ENCODE measurements at places on chromosomes 13 and 19. TPM values are rescaled to one million over a fixed set of nuclear protein-coding genes. Genes with fewer than 3 reads are reported as not detected.

RETN gene
- not detected for total RNA-seq

GRCh38 chr13:31485183-31485582, 254.1 kb upstream of the RXFP2 start:
- DNase-seq = no peak

DNA sequence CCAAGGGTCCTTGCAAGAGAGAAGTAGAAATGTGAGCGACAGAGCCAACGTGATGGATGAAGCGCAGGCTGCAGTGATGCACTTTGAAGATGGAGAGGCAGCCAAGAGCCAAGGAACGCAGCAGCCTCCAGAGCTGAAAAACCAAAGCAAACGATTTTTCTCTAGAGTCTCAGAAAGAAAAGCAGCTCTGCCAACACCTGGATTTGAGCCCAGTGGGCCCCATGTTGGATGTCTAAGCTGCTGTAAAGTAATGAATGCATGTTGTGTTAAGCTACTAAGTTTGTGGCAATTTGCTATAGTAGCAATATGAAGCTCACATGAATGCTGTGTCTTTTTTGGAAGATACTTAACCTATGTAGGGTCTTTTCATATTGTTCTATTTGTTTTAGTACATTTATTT, 894.3 kb downstream of the EFNB2 start:
- no peak for DNase-seq

DNA sequence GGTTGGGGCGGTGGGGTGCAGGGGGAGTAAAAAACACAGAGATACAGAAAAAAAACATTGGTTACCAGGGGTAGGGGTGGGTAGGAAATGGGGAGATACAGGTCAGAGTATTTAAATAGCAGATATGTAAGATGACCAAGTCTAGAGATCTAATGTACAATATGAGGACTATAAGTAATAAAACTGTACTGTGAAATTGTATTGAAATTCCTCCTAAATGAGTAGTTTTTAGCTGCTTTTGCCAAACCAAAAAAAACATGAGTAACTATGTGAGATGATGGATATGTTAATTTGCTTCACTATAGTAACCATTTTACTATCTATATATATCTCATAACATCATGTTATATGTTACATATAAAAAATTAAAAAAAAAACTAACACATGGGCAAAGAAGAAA, 29.6 kb downstream of the VWA8 start:
- no peak for DNase-seq

- DNase-seq = no peak
Measured at GRCh38 chr13:106182404-106182803, 353.1 kb downstream of the EFNB2 start.

DNA sequence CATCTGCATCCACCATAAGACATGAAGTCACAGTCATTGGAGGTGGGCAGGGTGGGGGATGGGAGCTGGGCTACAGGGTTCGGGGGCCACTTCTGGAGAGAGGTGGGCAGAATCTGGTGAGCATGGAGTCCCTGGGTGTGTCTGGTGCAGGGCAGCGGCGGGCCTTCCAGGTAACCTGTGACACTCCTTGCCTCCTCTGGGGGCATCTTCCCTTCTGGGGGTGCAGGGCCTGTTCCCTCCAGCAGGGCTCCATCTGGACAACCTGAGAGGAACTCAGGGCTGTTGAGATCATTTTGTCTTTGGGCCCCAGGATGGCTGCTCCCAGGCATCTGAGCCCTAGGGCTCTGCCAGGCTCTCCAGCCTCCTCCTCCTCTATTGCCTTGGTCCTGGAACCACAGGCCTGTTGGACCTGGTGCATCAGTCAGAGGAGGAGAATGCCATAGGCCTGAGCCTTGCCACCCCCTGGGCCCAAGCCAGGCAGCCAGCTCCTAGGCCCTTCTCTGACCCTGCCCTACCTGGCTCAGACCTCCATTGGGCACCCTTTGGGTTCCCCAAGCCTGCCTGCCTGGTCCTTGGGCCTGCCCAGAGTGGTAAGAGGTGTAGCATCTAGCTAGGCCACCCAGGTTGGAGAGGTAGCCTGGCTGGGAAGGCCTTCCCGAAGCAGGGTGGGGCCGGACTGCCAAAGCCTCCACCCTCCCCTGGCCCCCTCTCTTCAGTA, 13.4 kb downstream of the LYL1 start:
- peak; percentile 82 for DNase-seq

DNA sequence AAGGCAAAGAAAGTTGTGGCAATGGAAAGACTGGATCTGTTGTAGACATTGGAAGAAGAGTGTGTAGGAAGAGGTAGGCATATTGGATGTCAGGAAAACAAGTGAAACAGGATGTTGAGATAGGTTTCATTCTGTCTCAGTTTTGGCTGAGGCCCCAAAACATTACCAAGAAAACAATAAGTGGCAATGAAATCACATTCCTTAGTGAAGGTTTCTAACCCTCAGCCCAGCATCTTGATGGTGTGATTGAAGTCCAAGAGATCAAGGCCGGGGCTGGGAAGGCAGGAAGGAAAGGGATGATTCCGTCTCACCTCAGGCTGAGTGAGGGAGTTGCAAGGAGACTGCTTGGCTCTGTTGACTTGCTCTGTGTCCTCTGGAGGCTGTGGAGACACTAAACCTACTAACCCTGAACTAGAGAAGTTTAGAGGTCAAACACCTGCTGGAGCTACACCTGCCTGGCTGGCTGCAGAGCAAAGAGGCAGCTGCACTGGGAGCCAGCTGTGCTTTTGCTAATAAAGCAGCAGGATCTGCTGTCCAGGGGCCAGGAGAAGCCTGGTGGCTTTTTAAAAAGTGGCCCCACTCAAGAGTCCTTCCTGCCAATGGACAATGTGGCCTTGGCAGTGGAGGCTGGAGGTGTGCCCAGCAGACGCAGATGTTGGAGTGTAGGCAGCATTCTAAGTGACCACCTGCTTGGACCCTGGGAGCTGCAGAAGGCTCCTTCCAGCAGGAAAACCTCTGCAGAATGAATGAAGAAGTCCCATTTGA, 53.6 kb downstream of the DGKH start:
- no peak for DNase-seq

DNA sequence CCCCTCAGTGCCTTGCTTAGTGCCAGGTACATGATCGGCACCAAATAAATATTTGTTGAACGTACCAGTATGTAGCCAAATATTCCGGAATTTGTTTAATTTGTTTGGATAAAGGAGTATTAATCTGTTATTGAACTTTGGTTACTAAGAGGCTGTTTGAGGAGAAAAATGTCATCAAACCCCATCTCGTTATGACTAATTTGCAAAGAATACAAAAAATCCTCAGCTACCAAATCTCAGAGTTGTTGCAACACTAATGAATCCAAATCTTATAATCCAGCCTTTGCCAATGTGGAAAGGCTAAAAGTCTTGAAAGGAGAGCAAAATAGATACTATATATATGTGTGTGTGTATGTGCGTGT, 79.5 kb downstream of the KLF5 start:
- DNase-seq = no peak
